ENCODE measurements at places on chromosomes 5 and 9.

- DNase-seq = no peak
Measured at GRCh38 chr5:51902512-51902911, 519.3 kb downstream of the ISL1 start.

GRCh38 chr5:81800797-81801196, 49.9 kb upstream of the SSBP2 start:
- no peak for DNase-seq

DNA sequence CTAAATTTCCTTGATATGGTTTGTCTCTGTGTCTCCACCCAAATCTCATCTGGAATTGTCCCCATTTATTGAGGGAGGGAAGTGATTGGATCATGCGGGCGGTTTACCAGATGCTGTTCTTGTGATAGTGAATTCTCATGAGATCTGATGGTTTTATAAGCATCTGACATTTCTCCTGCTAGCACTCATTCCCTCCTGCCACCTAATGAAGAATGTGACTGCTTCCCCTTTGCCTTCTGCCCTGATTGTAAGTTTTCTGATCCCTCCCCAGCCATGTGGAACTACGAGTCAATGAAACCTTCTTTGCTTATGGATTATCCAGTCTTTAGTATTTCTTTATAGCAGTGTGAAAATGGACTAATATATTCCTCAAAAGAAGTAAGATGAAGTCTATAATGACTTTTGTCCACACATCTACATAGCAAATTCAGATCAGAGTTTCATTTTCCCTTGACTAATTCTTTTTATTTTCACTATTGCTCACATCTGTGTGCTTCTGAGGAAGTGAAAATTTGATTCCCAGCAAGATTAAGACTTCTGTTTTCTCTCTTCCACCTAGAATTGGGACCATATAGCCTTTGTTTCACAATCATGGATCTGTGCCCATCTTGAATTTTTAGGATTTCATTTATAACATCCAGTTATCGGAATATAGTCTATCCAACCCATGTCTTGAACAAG, 393.5 kb downstream of the DMAC1 start:
- DNase-seq = no peak

- DNase-seq = peak; percentile 72
Measured at GRCh38 chr9:33778700-33779351, 16.5 kb upstream of the PRSS3 start.

- no peak for DNase-seq
Measured at GRCh38 chr5:181043285-181044092, 3.4 kb downstream of the BTNL9 start.

DNA sequence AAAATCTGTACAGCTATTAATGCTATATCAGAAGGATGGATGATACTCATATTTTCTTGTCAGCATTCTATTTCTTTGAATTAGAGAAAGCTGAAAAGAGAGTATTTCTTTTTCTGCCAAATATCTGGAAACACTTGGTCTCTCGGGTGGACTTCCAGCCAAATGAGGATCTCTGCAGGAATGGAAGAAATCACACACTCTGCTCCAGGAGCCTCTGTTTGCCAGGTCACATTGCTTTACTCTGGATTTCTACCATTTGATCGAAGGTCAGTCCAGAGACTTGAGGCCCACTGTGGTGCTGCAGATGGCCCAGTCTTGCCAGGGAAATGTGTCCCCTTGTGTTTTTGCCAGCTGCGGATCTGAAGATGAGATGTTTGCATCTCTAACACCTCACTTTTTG, 154.1 kb downstream of the PCSK1 start:
- no peak for DNase-seq

- DNase-seq = no peak
Measured at GRCh38 chr5:134112726-134113362, 1.6 kb upstream of the TCF7 start.

GRCh38 chr5:158499075-158499891, 600.4 kb downstream of the EBF1 start:
- DNase-seq = no peak

DNA sequence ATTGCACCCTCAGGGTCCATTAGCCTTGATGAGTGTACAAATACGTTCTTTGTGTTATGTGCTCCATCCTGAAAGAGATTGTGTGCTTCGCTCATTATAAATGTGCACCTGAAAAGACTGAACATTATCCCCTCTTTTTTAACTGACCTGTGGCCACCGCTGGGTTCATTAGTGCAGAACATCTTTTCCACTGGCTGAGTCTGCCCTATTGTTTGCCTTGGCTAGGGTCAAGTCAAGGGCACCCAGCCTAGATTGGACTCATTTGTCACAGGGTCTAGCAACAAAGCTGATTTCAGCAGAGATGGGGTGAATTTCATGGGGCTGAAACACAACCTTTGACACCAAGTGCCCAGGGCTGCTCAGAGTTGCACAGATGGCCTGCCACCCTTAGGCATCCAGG, 764.1 kb upstream of the ARRDC3 start:
- DNase-seq = peak; percentile 2

DNA sequence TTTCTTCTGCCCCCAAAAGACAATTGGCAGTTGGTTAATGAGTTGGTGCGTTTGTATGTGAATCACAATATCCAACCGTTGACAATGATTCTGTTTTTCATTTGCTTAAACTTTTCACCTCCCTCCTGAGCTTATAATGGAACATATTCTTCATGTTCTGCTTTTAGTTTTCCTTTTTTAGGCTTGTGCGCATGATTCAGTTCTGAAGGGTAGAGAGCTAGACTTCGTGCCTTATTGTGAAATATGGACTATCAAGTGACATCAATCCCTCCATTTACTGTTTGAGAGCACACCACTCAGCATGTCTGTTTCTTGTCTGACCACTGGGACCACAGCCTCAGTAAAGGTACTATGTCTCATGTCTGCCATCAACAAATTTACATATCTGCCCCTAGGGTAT, 30.5 kb upstream of the LPAR1 start:
- no peak for DNase-seq

DNA sequence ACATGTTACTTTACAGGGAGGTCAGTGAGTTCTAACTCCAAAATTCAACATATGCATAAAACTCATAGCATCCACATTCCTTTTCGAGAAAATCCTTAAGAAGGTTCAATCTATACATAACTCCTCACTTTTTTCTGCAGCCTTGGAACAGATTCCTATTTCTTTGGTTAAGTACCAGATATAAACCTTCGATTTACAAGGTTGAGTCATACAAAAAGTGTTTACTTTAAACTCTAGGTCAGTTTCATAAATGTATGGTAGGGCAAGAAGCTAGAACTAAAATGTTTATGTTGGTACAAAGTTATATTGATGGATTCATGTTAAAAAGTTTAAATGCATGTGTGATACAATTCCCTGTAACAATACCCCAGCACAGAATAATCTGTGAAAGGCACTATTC, 19.4 kb downstream of the CDKN2AIPNL start:
- no peak for DNase-seq

DNA sequence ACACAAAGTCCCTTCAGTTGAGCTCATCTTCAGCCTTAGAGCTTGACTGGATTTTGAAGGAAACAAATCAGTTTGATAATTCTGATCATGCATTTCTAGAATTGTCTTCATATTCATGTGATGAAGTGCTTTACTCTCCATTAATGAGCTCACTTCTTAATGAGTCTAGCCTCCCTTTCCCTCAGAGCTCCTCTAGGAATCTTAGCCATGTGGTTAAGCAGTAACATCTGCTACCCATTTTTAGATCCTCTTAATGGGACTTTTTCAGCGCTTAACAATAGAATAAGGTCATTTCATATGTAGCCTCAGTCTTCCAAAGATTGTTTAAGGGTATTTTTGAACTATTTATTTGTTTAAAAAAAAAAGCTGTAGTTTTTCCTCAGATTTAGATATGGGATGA, 36.9 kb upstream of the LURAP1L start:
- no peak for DNase-seq

DNA sequence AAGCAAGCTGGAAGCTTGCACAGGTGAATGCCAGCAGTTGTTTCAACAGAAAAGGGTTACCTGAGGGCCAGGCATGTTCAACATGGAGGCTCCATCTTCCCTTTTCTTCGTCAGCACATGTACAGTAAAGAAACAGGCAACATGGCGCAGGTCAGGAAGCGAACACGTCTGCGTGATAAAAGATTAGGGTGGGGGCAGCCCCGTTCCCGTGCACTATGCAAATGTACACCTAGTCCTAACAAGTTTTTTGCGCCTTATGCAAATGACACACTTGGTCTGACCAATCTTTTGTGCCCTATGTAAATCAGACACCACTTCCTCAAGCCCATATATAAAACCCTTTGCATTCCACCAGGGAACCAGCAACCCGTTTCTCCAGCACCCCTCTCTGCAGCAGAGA, 452.1 kb upstream of the PTPRD start:
- DNase-seq = no peak

- no peak for DNase-seq
Measured at GRCh38 chr5:60640901-60641300, 59.1 kb downstream of the DEPDC1B start.

DNA sequence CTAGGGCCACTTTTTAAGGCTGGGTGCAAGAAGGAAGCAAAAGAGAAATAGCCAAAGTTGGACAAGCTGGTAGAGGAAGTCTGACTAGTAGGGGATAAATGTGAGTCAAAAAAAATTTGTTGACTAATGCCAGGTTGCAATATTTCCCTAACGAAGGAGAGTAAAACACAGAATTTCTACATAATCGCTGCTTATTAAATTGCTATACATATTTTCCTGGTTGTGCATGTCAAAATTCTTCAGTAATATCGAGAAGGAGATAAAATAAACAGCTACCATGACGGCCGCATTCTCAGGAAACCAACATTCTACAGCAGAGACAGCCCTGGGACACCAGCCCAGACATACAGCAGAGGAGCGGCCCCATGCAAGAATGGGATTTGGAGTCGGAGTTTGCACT, 148.3 kb downstream of the ESM1 start:
- DNase-seq = no peak

- DNase-seq = no peak
Measured at GRCh38 chr9:128285033-128285784, 9.1 kb downstream of the SWI5 start.

GRCh38 chr9:93071464-93071863, 13.0 kb downstream of the SUSD3 start:
- no peak for DNase-seq

DNA sequence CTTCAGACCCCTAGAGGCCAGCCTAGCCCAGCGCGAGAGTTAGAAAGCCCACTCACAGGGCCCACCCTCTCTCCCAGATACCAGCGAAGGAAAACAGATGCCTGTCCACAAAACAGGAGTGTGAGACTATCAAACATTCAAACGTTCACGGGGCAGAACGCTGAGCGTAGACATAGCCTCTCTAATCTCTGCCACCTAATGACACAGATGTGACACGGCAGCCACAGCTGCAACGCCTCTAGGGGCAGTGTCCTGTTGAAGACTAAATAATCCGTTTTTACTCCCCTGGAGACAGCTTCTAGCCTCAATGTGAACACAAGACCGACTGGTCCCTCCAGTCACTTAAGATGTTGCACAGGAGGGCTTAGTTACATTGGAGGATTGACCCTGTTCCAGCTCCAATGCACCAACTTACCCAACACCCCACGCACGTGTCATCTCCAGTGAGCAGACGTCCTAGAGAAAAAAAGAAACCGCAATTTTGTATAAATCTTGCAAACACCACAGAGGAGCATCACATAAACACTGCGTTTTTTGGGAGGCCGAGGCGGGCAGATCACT, 14.3 kb downstream of the DIPK1B start:
- peak; percentile 51 for DNase-seq

- DNase-seq = no peak
Measured at GRCh38 chr9:124183772-124184171, 74.0 kb upstream of the NEK6 start.

DNA sequence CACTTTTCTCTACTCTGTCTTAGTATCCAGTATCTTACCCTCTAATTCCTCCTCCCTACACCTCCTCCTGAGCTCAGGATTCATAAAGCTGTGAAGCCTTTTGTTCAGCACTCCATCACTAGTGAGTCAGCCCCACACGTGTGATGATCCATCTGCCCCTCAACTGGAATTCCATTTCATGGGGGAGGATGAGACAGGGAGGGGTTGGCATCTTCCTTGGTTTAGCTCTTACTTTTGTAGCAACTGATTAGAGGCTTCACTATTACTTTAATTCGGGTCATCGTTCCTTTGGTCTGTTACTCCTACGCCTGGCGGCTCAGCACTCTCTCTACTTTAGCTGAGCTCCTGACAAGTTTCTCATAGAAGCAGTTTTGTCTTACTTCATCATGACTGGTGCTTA, 11.8 kb downstream of the BTNL8 start:
- DNase-seq = no peak

GRCh38 chr5:90767710-90768109, 209.1 kb downstream of the ADGRV1 start:
- no peak for DNase-seq

GRCh38 chr9:77194423-77194822, 17.1 kb downstream of the VPS13A start:
- DNase-seq = no peak

GRCh38 chr5:116942622-116943021, 368.0 kb upstream of the SEMA6A start:
- peak; percentile 65 for DNase-seq

DNA sequence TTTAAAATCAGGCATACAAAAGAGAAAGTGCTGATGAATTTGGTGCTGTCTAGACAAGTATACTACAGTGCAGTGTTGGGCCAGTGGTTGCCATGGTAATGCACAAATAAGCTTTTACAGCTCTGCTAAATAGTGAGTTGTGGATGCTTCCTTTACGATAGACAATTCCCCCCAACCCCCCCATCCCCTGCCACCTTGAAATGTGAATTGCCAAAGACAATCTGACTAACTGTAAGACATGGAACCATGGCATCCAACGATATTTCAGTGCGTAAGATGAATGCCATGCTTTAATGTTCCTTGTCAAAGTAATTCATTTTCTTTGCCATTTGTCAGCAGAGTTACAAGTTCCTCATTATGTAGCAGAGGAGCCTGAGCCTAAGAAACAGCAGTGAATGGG, 91.5 kb upstream of the NREP start:
- DNase-seq = peak; percentile 44

DNA sequence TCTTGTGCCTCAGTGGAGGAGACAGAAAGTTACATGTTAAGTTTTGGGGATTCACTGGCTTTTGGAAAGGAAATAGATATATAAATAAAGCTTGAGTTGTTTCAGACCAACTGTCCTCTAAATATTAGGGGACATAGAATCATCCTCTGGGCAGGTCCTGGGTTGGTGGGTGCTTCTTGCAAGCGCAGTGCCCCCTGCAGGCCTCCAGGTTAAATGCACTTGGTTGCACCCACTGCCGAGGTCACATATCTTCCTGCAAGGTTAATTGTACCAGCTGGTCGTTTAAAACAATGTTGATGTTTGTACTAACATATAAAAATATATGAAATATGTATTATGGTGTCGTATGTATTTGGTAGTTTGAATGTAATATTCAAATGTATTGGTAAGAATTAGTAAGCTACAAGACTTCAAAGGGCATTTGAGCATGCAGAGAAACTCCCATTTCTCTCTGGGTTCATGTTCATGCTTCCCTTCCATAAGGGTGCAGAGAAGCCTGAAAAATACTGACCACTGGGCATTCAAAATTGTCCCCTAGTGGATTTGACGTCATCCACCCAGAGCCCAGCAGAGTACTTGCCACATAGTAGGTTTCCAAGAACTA, 87.0 kb downstream of the ZNF618 start:
- no peak for DNase-seq

- peak; percentile 57 for DNase-seq
Measured at GRCh38 chr9:123217128-123217654, 51.2 kb downstream of the STRBP start.
